AG10803 (cell line): ENCODE measurements at places on chromosomes 4 and X.
A peak's percentile ranks its signal among the peaks of the same experiment; 100 is the strongest.

DNA sequence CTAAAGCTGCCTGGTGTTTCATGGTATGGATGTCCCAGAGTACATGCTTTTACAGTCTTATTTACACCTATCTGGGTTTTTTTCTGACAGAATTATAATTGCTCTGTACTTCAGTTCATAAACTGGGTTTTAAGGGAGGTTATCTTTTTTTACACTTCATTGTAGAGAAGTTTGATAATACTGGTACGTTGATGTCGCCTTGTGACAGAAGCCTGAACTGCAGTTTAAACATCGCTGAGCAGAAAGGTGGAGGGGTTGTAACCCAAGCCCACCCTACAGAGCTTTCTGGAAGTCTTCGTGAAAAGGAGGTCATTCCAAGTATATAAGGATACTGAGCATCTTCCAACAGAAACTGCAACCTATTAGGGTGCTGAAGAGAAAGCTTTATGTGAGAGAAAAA, 46.4 kb downstream of the BEX1 start:
- no peak for DNase-seq

- peak; percentile 17 for DNase-seq
Measured at GRCh38 chrX:76454456-76454927, 27.0 kb downstream of the MAGEE1 start.

GRCh38 chr4:110620691-110621327, 2.1 kb downstream of the PITX2 start:
- no peak for DNase-seq

DNA sequence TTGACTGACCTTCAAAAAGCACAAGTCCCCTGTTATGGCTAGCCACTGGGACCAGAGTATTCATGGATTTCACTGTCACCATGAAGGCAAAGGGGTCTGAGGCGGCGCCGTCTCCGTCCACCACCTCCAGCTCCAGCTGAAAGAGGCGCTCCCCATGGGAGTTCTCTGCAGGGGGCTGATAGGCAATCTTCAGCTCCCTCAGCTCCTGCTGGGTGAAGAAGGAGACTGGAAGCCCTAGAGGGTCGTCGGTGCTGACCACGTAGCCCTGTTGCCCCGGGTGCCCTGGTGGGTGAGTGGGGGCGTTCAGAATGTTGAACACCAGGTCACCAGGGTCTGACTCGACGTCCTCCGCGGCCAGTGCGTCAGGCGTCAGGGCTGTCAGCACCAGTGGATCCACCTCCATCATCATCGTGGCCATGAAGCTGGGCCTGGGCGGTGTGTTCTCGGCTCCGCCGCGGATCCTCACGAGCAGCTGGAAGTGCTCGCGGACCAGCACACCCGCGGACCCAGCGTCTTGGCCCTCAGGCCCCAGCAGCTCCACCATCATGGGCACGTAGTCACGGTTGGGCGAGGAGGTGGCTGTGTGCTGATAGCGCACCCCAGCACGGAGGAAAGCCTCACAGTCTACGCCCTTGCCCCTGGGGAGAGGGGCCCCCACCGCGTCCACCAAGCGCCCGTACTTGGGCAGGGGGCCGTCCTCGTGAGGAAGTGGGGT, 987 bp downstream of the FREM3 start:
- no peak for DNase-seq
